Hematopoietic multipotent progenitor cell treated with erythropoietin and hydrocortisone succinate and interleukin-3 and kit ligand, for 8 days (in vitro differentiated cells): ENCODE measurements at places on chromosomes 3 and 15.

DNA sequence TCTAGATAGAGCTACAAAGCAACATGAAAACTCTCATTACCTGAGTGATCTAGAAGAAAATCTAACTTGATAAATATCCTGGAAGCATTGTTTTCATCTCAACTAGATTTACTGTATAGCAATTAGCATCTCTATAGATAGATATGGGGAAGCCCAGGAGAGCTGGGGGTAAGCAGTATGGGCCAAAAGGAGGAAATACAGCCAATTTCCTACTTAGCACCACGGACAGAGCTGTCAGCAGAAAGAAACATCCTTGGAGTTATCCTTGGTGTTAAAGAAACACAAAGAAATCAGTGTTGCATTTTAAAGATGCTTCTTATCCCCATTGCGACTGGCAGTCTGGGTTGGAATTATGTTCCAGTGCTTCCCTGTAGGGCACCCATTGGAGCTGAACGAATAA is 126.2 kb downstream of the TIGIT start:
- DNase-seq = no peak

DNA sequence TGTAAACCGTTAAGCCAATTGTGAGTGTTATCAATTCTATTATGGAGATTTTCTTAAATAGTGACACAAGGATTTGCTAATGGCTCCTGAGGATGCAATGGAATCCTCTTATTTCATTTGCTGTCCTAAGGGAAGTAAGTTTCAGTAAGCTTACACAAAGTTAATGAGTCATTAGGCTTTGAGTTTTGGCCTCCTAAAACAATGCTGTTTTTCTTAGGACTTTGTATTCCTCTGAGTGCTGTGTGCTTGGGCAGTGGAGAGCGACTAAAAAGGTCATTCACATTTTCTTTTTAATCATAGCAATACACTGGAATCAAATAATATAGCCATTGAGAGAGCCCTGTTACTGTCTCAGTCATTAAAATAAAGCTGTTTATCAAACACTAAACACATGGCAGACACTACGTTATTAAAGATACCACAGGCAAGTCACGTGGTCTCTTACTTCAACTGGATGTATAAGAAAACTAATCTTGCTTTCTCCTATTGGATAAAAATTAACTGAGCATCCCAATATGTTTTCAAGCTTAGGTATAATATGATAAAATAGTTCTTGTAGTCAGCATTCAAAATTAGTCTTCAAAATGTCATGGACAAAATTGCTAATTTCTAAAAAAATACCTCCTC is 290.8 kb downstream of the NLGN1 start:
- DNase-seq = no peak

GRCh38 chr3:54641226-54642014 is 286.4 kb downstream of the LRTM1 start:
- DNase-seq = no peak

- no peak for DNase-seq
These were observed 1289.6 kb downstream of the NSUN3 start for GRCh38 chr3:95352471-95352870.

GRCh38 chr3:18712713-18713576 is 287.8 kb upstream of the SATB1 start:
- DNase-seq = no peak

- DNase-seq = no peak
These were observed 215.4 kb downstream of the GREM1 start for GRCh38 chr15:32933236-32933635.

GRCh38 chr15:29698030-29698701 is 124.1 kb downstream of the TJP1 start:
- DNase-seq = no peak

DNA sequence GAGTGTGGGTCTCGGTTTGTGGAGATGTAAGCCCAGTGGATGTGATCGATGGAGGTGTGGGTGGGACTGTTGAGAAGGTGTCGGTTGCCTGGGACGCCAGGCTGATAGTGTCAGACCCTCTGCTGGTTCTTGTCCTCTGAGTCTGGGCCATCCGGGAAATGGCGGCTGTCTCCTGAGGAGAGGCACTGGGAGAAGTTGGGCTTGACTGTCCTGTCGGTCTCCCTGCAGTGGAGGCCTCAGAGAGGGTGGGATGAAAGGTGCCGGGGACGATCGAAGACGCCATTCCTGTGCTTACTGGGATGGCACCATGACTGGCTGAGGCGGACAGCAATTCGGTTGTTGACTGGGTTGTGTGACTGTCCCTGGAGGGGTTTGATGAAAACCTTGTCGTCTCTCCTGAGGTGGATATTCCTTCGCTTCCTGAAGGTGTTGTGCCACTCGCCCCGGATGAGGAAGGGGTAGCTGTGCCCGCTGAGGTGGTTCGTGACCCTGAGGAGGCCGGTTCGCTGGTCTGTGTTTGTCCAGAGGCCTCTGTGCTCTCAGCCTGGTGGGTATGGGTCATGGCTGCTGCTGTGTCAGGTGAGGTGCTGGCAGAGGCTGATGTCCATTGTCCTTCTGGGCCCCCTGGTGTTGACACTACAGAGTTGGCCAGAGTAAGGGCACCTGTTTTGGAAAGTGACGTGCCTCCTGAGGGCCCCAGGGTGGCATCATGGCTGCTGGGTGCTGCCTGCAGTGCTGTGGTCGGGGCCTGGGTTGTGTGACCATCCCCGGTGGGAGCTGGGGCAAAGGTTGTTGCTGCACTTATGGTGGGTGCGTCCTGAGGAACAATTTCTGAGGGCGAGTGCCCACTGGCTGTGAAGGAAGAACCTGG is 22.8 kb downstream of the MUC4 start:
- DNase-seq = no peak

- no peak for DNase-seq
These were observed 168.7 kb downstream of the EPHA3 start for GRCh38 chr3:89276116-89276515.

DNA sequence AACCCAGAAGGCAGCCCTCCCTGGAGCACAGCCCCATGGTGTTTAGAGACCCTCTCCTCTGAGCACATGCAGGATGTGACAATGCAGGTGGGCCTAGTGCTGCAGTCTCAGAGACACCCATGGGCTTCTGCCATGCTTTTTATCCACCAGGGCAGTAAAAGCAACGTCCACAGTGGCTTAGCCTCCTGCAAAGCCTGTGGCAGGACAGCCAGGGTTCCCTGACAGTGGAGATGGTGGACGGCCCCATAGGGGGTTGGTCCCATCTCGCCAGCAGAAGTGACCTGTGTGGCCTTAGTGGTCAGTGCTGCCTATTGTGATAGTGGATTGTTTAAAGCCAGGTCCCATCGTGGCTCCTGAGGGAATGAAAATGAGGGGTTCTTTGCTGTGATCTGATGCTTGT is 46.6 kb downstream of the APBA2 start:
- no peak for DNase-seq

DNA sequence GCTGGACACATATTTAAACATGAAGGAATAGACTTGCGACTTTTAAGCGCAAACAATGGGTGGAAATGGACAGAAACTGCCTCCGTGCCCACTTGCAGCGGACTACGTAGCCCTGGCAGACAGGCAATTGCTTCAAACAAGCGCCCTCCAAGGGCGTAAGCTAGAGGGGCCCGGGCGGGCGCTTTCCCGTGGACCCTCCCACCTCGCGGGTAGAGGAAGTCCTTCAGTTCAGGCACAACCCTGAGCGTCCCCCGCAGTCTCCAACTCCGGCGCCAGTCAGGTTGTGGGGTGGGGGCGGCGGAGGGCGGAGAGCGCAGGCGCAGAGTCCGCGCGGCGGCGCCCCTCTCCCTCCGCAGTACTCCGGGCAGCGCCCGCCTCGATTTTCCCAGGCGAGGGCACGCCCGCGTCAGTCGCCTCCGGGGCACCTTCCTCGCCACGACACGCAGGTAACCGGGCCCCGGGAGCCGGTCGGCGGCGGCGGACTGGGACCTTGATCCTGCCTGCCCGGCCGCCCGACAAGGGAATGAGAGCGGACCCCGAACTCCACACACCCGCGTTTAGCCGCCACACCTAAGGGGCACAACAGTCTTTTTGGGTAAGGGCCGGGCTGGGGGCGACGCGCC is at the start of gene SLC35G2:
Gene SLC35G2, plus strand, starts transcription at position 358 of the 623 bp plus-strand sequence. CDS start 35,335 bp downstream, outside the sequence.
- DNase-seq = no peak

DNA sequence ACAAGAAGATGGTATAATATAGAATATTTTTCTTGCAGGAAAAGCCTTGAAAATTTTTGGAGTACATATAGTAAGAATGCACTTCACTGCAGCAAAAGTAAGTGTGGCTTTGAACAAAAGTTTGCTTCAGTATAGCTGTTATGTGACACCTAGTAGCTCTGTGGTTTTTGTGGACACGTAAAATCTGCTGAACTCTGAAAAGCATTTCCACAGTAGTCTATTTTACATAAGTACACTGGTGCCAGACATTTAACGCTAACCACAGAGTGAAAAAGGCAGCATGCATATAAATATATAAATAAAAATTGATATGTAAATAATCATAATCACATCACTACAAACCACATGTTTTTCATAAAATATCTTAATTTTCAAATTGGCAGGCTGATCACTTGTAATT is 39.8 kb downstream of the CGGBP1 start:
- no peak for DNase-seq

- DNase-seq = no peak
These were observed 12.1 kb downstream of the COPB2 start for GRCh38 chr3:139377378-139377777.

DNA sequence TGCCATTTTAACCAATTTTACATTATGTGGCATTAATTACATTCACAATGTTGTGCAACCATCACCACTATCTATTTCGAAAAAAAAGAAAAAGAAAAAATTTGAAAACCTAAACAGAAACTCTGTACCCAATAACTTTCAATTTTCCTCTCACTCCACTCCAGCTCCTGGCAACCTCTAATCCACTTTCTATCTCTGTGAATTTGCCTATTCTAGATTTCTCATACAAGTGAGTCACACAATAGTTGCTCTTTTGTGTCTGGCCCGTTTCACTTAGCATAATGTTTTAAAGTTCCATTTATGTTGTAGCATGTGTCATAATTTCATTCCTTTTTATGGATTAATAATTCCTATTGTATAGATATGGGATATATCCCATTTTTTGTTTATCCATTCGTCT is 53.3 kb upstream of the TBC1D5 start:
- no peak for DNase-seq

GRCh38 chr3:84974347-84974746 is 15.6 kb downstream of the CADM2 start:
- DNase-seq = no peak

- no peak for DNase-seq
These were observed 84.6 kb downstream of the DGKG start for GRCh38 chr3:186277268-186277909.

- no peak for DNase-seq
These were observed 53.1 kb downstream of the CACNA2D2 start for GRCh38 chr3:50450209-50450921.

DNA sequence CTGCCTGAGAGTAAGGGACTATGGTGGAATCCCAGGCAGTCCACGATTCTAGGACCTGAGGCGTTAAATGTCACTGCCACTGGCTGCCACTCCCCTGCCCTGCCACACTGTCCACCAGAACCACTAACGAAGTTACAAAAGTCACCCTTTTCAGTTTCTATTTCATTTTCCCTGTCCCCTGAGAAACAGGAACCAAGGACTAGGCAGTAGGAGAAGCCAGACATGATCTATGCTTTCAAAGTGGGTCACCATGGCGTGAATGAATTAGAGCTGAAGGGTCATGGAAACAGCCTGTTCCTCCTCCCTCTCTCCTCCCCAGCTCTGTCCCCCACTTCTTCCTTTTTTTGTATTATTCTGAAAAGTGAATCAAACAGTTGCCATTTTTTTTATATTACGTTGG is 9.1 kb upstream of the ADPRH start:
- no peak for DNase-seq

DNA sequence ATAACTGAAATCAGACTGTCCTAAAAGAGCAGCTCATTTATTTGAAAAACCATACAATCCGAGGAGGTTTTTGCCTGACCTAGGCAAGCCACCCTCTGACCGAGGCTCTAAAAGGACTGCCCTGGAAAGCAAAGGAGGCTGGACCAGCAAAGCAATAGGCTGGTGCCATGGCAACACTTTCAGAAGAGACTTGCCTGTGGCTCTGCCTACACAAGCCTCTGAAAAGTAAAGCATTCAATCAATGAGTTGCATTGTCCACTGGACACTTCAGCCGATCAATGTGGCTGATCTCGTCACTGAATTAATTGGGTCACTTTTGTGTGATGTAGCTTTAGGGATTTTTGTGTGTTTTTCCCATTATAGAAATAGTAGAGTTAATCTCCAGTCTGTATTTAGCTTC is 99.1 kb upstream of the SEMA6D start:
- no peak for DNase-seq

DNA sequence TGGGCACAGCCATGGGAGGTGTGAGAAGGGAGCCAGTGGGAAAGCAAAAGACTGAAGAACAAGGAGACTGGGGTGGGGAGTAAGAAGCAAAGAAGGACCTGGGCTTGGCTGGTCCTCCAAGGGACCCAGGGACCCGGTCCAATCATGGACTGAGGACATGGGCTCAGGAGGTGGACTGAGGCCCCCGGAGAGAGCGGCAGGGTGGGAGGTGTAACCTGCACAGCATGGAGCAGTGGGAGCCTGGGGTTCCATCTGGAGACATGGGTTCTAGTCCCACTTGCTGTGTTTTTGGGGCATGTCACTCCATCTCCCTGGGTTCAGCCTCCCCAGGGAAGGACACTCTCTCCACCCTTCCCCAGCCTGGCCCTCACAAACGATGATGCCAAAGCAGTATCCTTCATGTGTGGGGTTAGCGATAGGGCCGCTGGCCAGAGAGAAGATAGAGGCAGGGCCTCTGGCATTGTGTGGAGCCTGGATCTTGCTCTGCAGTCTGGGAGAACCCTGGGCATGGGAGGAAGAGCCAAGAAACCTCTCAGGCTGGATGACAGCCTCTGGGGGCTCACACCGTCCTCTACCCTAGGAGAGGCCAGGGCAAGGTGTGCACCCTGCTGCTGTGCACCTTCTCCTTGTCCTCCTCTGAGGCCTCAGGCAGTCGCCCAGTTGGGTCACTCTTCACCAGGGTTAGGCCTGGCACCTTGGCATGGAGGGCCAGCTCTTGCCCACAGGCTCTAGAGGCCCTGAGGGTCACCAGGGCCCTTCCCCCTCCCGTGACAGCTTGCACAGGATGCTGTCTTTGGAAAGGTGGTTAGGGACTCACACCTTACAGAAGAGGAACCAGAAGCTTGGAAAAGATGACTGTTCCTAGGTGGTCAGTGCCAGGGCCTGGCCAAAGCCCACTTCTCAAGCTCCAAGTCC is 26.0 kb downstream of the FBXW12 start:
- DNase-seq = no peak

GRCh38 chr3:133300102-133300501 is 99.8 kb upstream of the BFSP2 start:
- DNase-seq = no peak

DNA sequence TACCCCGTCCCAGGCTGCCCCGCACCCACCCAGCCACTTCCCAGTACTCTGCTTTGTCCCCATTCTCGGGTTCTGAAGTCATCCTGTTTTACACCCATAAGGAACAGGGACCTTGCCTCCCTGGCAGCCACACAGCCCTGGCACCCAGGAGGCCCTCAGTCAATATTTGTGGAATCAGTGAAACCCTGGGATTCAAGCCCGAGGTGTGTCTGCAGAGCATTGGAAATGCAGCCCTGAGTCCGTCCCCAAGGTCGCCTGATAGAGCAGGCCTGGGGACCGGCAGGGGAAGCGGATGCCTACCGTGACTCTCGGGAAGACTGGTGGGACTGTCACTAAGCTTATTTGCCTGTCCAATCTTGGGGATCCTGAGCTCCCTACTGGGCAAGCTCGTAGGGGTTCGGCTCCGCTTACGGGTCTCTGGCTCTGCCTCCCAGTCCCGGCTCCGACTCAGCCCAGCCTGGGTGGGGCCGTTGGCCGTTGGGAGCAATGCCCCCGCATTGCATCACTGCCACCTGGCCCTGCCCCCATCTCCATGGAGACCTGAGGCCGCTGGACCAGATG is 64.4 kb upstream of the TAMM41 start:
- DNase-seq = no peak
